Activated naive CD4-positive, alpha-beta T cell treated with anti-CD3 and anti-CD28 coated beads, Interleukin-2, amount 50 U/mL, for 72 hours (primary cell): ENCODE measurements at places on chromosomes 2 and 18. TPM values are rescaled to one million over a fixed set of nuclear protein-coding genes. Genes with fewer than 3 reads are reported as not detected.

The TM4SF20 gene
- total RNA-seq: not detected

The NTSR2 gene
- total RNA-seq: not detected

The INO80C gene
- total RNA-seq: 36.9 TPM

The SLC4A3 gene
- not detected for total RNA-seq

The TACR1 gene
- total RNA-seq: not detected

The POU3F3 gene
- not detected for total RNA-seq

The MLPH gene
- total RNA-seq: not detected

The CFAP53 gene
- 0.82 TPM for total RNA-seq

The CCDC121 gene
- total RNA-seq: 0.19 TPM

The TNFRSF11A gene
- 0.82 TPM for total RNA-seq

The FOXD4L1 gene
- total RNA-seq: not detected

The IL36A gene
- not detected for total RNA-seq

The TBR1 gene
- 0.14 TPM for total RNA-seq

The COX5B gene
- total RNA-seq: 269 TPM

The CD207 gene
- total RNA-seq: not detected

The TP53I3 gene
- total RNA-seq: 1.8 TPM

The IKZF2 gene
- total RNA-seq: 8.9 TPM

The POTEC gene
- not detected for total RNA-seq

The C2orf80 gene
- total RNA-seq: not detected

The FBXO48 gene
- 1.9 TPM for total RNA-seq

The FAM228A gene
- total RNA-seq: 0.14 TPM

The SP9 gene
- not detected for total RNA-seq

The RAB17 gene
- 0.88 TPM for total RNA-seq

The RSAD2 gene
- total RNA-seq: 2.7 TPM

The FIGLA gene
- not detected for total RNA-seq

The DSG4 gene
- not detected for total RNA-seq

The IL1F10 gene
- total RNA-seq: not detected

The PLEKHH2 gene
- total RNA-seq: 2.4 TPM

The EHD3 gene
- total RNA-seq: 0.48 TPM

The GPR45 gene
- not detected for total RNA-seq

The CARF gene
- total RNA-seq: 8.5 TPM

The CHRNG gene
- not detected for total RNA-seq

The GALR1 gene
- not detected for total RNA-seq

The ICA1L gene
- total RNA-seq: 10.0 TPM

The LRATD1 gene
- not detected for total RNA-seq

The RUFY4 gene
- total RNA-seq: 3.2 TPM

The CAPN14 gene
- 1.0 TPM for total RNA-seq

The CFC1 gene
- not detected for total RNA-seq

The UGT1A3 gene
- total RNA-seq: not detected

The SLC4A5 gene
- total RNA-seq: 1.6 TPM

The CIB4 gene
- total RNA-seq: not detected

The CCDC68 gene
- total RNA-seq: not detected

The TMEM200C gene
- not detected for total RNA-seq

The TRIM43B gene
- not detected for total RNA-seq

The TMEM127 gene
- 16.5 TPM for total RNA-seq

The GPR17 gene
- total RNA-seq: not detected

The CIAO1 gene
- 71.5 TPM for total RNA-seq

The RRM2 gene
- 682 TPM for total RNA-seq

The SERPINB13 gene
- not detected for total RNA-seq

The SKA1 gene
- 34.6 TPM for total RNA-seq

The LYPD6 gene
- total RNA-seq: not detected

The RESP18 gene
- total RNA-seq: not detected

The PRKAG3 gene
- total RNA-seq: not detected
